ENCODE measurements at places on chromosomes 4 and X. TPM values are rescaled to one million over a fixed set of nuclear protein-coding genes. Genes with fewer than 3 reads are reported as not detected.

IL2RG gene
- total RNA-seq, result 5.1 TPM

RNF128 gene
- total RNA-seq, result 1.00 TPM

P2RY10 gene
- total RNA-seq, result 0.24 TPM

DNA sequence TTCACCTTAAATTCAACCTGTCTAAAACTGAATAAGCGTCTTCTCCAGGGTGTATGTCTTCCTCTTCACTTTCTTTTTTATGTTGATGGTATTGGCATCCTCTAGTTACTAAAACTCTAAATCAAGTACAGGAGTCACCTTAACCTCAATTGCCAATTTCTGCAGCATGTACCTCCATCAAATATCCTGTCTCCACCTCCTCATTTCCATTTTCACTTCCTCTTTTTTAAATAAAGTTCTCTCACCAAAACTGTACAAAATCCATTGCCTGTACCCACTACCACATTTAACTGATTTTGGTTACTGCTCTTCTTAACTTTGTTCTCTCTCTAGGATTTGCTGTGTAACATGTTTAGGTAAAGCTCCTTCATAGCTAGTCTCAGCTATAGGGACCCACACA, 9.2 kb upstream of the NPFFR2 start:
- H3K27me3 ChIP-seq, result no peaks in the 10 kb centered on the region
- no peak overlapping the region for H3K4me3 ChIP-seq
- no peaks in the 10 kb centered on the region for H3K4me1 ChIP-seq
- H3K27ac ChIP-seq, result no peak overlapping the region
- no peak for DNase-seq

GRCh38 chr4:105895583-105896460, 551 bp downstream of the NPNT start:
- H3K4me1 ChIP-seq, result peaks cover 6% of the 10 kb centered on the region
- no peak overlapping the region for H3K27ac ChIP-seq
- H3K27me3 ChIP-seq, result no peaks in the 10 kb centered on the region
- no peak for DNase-seq

GRCh38 chrX:115561605-115562479, 868 bp downstream of the PLS3 start:
- DNase-seq, result peak; percentile 75
- H3K27ac ChIP-seq, result peak overlapping the region; percentile 81
- no peaks in the 10 kb centered on the region for H3K4me1 ChIP-seq
- no peaks in the 10 kb centered on the region for H3K36me3 ChIP-seq

DNA sequence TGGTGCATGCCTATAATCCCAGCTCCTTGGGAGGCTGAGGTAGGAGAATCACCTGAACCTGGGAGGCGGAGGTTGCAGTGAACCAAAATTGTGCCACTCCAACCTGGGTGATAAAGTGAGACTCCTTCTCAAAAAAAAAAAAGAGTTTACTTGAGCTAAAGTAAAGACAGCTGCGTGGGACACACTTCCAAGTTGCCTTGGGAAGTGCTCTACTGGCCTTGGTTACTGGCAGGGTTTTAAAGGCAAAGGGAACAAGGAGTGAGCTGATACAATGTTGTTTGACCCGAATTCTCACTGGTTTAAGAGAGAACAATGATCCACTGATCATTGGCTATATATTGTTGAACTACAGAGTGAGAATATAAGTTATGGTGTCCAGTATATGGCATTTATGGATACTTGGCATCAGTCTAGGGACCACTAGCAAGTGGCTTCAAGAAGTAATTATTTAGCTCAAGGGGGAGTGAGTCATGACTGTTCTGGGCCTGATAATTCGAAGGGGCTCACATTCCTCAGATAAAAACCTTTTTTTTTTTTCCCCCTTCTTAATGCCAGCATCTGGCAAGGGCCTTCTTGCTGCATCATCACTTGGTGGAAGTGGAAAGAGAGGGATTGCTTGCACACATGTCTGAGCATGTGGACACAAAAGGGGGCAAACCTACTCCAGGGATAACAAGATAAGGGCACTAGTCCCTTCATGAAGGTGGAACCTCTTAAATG, 32.3 kb downstream of the GRK4 start:
- H3K36me3 ChIP-seq, result no peaks in the 10 kb centered on the region
- no peak for DNase-seq
- H3K4me3 ChIP-seq, result no peak overlapping the region
- H3K27me3 ChIP-seq, result no peaks in the 10 kb centered on the region
- no peaks in the 10 kb centered on the region for H3K4me1 ChIP-seq

DNA sequence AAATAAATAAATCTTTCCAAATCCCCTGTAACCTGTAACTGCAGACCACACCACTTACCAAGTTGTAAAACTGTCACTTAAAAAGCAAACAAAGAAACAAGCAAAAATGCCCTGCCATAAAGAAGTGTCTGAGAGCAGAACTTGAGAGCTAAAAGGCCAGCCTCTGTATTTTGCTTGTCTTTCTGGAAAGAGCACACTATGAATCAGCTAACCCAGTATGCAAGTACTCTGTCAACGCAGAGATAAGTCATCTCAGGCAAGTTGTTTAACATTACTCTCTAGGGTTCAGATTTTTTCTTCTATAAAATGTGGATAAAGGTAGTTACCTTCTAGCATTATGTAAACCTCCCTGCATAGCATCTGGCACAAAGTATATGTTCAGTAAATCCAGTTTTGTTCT, 134.8 kb downstream of the HS3ST1 start:
- H3K4me1 ChIP-seq, result peaks cover 7% of the 10 kb centered on the region
- no peak for DNase-seq
- H3K36me3 ChIP-seq, result no peaks in the 10 kb centered on the region
- no peak overlapping the region for H3K27ac ChIP-seq

DNA sequence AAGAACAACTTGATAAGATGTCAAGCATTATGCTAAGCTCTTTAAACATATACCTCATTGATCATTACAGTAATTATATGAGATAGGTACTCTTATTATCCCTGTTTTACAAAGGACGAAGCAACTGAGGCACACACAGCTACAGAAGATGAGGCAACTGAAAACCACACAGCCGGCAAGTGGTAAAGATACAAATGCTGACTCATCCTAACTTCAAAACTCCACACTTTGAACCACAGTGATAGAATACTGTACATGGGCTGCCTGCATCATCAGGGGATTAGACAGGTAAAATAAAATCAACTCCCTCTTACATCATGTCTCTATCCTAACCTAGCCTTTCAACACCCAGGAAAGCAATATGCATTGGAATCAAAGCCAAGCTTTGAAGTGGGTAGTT, 47.8 kb downstream of the LHFPL1 start:
- no peaks in the 10 kb centered on the region for H3K36me3 ChIP-seq
- H3K27me3 ChIP-seq, result no peaks in the 10 kb centered on the region
- H3K4me1 ChIP-seq, result no peaks in the 10 kb centered on the region
- no peak for DNase-seq
- no peak overlapping the region for H3K27ac ChIP-seq
